ENCODE measurements at places on chromosomes 7 and 10. TPM values are rescaled to one million over a fixed set of nuclear protein-coding genes. Genes with fewer than 3 reads are reported as not detected.

DNA sequence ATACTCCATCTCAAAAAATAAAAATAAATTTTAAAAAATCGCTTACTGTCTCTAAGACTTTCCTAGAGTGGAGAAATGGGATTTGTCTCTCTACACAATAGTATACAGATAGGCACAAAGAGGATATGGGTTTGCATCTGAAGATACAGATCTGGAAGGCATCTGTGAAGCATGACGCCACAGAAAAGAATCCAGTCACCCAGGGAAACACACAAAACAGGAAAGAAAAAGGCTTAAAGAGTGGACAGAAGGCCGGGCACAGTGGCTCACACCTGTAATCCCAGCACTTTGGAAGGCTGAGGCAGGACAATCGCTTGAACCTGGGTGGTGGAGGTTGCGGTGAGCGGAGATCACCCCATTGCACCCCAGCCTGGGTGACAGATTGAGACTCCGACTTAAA is 61.3 kb downstream of the SKIDA1 start:
- no peaks in the 10 kb centered on the region for H3K27me3 ChIP-seq
- peak overlapping the region; percentile 40 for H3K27ac ChIP-seq
- DNase-seq: no peak
- no peaks in the 10 kb centered on the region for H3K36me3 ChIP-seq

- no peak overlapping the region for H3K27ac ChIP-seq
- H3K4me1 ChIP-seq: no peaks in the 10 kb centered on the region
These were observed 219.7 kb downstream of the MTERF1 start for GRCh38 chr7:91660734-91661356.

GRCh38 chr7:36152756-36153570 is at the start of gene EEPD1:
TSS of gene EEPD1 (plus strand) at chr7:36153254. CDS start at chr7:36154325, 1,071 bp downstream.
- no peaks in the 10 kb centered on the region for H3K36me3 ChIP-seq
- H3K27me3 ChIP-seq: no peaks in the 10 kb centered on the region
- peak within 1 kb of the TSS; percentile 83 for H3K4me3 ChIP-seq
- DNase-seq: peak; percentile 100

FOXK1 gene
- total RNA-seq: 50.8 TPM

TEX47 gene
- not detected for total RNA-seq

AKR1D1 gene
- total RNA-seq: 2.2 TPM

INSYN2A gene
- total RNA-seq: not detected
